Right kidney (tissue), 9 donors: ENCODE measurements at places on chromosomes 7 and 10.

- no peak for DNase-seq
Observed at GRCh38 chr10:36247478-36247877, 605.4 kb upstream of the FZD8 start.

GRCh38 chr10:86216886-86217285 is 149.7 kb downstream of the GRID1 start:
- no peak for DNase-seq

DNA sequence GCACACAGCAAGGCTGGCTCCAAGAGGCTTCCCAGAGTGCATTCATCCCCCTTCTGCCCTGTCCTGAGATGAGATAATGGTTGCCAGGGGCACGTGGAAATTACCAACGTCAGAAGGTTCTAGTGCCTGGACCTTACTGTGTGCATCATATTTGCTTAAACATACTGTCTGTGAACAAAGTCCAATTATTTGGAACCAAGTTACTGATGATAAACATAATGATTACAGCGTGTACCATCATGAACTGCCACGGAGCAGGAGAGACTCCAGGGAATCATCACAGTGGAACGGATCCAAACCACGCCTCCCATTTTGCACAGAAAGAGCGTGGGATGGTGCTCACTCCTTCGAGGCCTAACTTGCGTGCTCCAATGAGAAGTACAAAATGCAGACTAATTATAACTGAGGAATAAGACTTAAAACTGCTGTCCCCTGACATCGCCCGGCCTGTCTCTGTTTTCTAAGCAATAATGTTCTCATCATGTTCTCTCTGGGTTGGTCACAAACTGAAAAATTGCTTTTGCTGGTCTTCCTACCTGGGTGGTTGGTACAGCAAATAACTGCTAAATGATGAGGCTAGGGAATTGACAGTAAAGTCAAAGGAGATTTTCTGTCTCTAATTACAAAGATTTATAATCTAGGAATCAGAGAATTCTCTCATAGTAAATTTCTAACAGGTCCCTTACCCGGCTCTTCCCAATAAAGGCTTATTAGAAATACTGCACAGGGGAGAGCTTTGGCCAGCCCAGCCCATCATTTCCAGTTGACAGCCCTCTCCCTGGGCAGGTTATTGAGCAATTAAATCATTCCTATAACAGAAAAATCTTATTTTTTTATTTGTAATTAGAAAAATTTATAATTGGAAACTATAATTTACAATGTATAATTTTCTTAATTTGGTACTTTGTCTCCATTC is 182.2 kb downstream of the CAMK1D start:
- DNase-seq = no peak

GRCh38 chr10:26730552-26730951 is 33.1 kb downstream of the PDSS1 start:
- DNase-seq = no peak

GRCh38 chr7:119963654-119964053 is 309.3 kb upstream of the KCND2 start:
- DNase-seq = no peak

DNA sequence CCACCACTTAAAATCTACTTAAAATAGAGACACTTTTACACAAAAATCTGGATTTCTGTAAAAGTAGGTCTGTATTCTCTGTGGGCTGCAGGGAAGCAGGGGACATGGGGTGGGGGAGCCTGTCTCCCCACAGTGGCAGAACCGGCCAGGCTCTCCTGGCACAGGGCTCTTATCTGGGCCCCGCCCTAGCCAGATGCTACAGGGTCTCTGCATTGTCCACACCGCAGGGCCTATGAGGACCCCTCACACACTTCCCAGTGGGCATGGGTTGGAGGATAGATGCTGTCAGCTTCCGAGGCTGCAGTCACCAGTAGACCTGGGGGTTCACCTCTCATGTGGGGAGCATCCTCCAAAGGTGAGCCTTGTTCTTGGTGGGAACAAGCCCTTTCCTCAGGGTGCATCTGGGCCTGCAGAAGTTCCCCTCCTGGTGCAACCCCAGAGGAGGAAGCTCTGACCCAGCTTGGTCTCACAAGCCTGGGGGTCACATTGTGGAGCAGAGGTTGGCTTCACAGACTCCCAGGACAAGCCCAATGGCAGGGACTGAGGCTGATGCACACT is 15.4 kb upstream of the MYL7 start:
- DNase-seq = no peak

DNA sequence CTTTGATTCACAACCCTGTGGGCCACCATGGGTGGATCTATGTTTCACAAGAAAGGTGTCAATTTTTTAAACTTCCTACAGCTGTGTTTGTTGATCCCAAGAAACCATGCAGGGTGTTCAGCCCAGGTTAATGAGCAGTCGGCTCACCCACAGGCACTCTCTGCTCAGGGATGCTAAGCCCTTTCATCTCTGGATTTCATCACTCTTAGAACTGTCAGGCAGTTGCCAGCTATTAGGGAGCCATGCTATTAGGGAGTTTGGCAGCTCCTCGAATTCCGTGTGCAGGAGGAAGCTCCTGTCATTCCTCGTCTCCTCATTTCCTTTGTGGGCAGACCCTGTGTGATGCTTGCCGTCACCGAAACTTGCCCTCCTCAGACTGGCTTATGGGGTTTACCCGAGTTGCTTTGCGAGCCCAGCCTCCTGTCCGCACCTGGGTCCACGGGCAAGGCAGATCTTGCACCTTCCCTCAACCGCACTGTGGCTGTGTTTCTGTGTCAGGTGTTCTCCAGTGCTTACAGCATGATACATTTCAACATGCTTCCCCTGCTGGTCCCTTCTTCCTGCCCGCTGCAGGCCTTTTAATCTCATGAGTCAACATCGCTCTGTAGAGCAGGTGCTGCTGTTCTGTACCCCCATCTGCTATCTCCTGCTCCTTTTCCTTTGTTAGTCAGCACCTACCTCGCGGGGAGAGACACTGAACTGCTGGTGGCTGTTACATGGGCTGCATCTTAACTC is 509.8 kb downstream of the SUGCT start:
- no peak for DNase-seq

GRCh38 chr10:27464993-27465392 is 39.1 kb upstream of the RAB18 start:
- DNase-seq = no peak

DNA sequence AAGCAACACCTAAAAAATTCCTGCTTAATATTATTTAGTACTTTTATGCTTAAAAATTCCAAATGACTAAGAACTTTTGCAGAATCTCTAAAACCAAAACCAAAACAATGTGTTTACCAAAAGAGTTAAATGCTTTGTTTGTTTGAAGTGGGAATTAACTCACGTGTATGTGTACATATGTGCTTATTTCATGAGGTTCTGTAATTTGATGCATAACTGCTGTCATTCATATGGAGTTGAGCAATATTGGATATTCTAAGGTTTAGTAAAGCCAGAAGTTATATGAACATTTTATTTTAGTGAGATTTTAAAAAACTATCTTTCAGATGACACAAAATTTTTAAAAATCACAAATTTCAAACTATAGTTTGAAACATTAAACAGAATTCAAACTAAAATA is 157.1 kb downstream of the PIP4K2A start:
- DNase-seq = no peak

DNA sequence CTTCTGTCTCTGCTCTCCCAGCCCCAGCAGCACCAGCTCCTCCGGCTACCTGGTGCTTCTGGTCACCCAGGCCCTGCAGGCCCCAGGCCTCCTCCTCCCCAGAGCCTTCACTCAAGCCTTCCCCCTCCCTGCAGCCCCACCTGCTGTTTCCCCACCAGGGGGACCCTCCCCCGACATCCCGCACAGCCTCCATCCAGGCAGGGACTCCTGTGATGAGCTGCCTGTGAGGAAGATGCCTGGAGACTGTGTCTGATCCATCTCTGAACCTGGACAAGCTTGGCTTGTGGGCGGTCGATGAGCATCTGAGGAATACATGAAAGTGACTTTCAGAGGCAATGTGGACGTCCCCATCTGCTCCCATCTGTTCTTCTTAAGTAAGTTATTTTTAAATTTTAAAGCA is 45.0 kb downstream of the RAMP3 start:
- DNase-seq = no peak
